Glomerular endothelial cell (primary cell): ENCODE measurements at places on chromosomes 4 and X.

GRCh38 chr4:28948501-28948900, 1771.7 kb upstream of the PCDH7 start:
- DNase-seq = no peak

DNA sequence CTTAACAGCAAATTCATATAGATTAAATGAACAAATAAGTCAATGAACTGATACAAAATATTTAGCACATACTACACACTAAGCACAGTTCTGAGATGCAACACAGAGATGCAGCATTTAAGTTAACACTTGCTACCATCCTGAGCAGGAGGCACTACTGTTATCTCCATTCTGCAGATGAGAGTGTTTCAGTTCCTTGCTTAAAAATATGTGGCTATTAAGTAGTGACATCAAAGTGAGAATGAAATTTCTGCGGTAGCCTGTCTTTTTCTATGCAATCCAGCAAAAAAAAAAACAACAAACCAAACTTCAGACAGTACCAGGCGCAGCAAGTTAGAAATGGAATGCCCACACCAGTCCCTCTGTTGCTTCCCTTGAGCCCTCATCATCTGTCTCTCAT, 90.8 kb downstream of the SHISA3 start:
- DNase-seq = no peak

- DNase-seq = no peak
Measured at GRCh38 chr4:140070366-140070765, 83.6 kb downstream of the MAML3 start.

- DNase-seq = no peak
Measured at GRCh38 chr4:39446842-39447573, 11.7 kb downstream of the RPL9 start.

- no peak for DNase-seq
Measured at GRCh38 chr4:144208074-144208473, 67.6 kb upstream of the GYPA start.

DNA sequence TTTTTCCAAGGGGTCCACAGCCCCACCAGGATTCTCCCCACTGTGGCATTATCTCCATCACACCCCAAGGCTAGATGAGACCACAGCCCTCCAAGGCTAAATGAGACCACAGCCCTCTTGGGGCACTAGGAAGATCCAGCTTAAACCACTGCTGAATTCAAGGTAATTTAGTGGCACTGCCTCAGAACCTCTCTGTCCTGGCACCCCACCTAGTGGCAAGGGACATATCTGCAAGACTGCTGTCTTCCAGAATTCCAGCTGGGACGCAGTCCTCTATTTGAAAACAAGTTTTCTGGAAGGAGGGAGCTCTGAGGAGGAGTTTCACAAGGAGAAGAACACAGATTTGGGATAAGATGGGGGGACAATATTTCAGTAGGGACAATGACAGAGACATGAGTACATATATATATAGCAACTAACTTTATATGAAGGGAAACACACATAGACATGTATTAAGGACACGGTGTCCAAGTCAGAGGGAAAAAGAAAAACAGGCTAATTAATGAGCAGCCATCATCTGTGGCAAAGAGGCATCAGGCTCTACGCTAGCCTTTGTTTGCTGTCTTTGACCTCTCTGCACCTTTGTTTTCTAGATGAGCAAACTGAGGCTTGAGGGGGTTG, 9.3 kb downstream of the CETN2 start:
- DNase-seq = no peak

- DNase-seq = peak; percentile 71
Measured at GRCh38 chr4:19729886-19730651, 521.6 kb upstream of the SLIT2 start.

DNA sequence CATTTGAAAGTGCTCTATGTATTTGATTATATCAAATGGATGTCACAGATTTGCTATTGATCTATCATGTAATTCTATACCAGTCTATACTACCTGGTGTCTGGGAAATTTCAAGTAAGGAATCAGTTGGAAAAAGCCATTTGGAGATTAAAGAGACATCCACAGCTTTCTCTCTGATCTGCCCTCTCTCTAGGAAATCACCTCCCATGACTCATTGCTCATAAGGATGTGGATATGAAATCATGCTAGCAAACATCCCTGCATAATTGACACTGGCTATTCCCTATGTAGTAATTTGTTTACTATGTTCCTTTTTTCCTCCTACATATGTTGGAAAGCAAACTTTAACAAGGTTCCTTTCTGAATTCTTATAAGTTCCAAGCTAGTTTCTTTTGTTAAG, 94.3 kb downstream of the TEX13A start:
- DNase-seq = no peak

- no peak for DNase-seq
Measured at GRCh38 chrX:1946974-1947373, 332.1 kb downstream of the ASMT start.

DNA sequence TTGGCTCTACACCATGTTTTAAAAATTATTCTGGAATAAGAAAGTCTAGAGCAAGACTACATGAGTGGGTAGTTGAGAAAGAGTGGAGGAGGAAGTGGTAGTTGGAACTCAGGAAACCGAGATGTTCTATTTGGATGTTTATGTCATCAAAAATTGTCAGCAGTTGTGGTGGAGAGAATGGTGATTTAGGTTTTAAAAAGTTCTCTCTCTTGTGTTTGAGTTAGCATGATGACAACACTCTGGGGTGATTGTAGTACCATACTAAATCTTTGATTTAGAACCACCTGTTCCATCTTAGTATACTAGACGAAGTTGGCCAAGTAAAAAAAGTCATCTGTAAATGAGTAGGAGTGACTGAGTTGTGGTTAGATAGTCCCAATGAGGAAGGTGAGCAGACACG, 40.7 kb downstream of the KLHL2 start:
- DNase-seq = no peak

DNA sequence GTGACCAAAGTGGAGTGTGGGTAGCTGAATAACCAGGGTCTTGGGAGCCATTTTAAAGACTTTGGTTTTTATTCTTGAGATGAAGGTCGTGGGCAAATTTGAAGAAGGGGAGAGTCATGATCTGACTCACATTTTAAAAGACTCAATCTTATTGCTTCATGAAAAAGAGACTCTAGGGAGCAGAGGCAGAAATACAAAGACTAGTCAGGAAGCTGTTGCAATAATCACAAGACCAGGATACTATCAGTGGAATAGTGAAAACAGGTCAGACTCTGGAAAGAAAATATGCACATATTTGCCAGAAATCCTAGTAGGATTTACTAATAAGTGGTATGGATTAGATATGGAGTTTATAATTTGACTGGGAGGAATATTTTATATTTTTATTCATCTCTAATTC, 448.4 kb downstream of the RAPGEF2 start:
- DNase-seq = no peak

- DNase-seq = no peak
Measured at GRCh38 chrX:22320236-22320873, 47.6 kb downstream of the CBLL2 start.

DNA sequence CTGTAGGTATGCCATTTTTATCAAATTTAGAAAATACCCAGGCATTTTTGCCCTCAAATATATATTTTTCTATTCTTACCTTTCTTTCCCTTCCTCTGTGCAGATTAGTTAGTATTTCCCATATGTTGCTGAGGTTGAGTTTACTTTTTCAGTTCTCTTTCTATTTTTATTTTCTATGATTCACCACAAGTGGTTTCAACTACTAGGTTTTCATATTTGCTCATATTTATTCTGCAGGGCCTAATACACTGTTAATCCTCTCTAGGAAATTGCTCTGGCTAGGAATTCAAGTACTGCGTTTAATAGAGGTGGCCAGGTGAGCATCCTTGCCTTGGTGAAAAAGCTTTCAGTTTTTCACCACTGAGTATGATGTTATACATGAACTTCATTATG, 1535.3 kb upstream of the PCDH10 start:
- DNase-seq = no peak

DNA sequence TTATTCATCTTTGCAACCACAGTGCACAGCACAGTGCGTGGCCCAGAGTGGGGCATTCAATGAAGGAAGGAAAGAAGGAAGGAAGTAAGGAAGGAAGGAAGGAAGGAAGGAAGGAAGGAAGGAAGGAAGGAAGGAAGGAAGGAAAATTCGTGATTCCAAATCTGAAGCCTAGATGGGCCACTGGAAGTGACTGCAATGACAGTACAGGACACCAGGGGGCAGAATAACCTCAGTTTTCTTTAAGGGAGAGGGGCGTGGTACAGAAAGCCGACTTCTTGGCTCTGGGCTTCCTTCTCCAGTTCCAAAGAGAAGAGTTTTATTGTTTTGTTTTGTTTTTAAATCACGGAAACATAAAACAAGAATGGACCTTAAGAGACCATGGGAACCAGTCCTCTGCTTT, 47.8 kb downstream of the APLN start:
- peak; percentile 47 for DNase-seq
